ENCODE measurements at places on chromosomes 6 and 20.
A peak's percentile ranks its signal among the peaks of the same experiment; 100 is the strongest.

- DNase-seq, result peak; percentile 27
Measured at GRCh38 chr6:3259491-3259958, 778 bp downstream of the PSMG4 start.

DNA sequence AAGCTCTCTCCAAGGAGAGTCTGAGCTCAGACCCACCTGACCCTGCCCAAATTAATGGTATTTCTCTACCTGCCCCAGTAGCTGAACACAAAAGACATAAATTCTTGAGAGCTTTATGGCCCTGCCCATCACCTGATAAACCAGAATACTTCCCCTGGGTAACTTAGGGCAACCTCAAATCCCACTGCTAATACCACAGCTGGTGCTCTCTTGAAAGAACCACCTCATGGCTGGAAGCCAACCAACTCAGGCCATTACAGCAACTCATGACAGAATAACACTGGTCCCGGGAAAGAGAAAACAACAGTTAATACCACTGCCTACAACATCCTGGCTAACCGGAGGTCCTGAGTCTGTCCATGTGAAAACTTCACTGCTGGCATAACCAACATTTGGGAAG lies 328.6 kb downstream of the NKAIN2 start:
- DNase-seq, result no peak

GRCh38 chr6:116363759-116364158 lies 7.0 kb upstream of the DSE start:
- no peak for DNase-seq

- DNase-seq, result no peak
Measured at GRCh38 chr20:48105526-48105925, 320.2 kb upstream of the SULF2 start.

- DNase-seq, result no peak
Measured at GRCh38 chr20:9285617-9286016, 216.7 kb downstream of the PLCB4 start.

DNA sequence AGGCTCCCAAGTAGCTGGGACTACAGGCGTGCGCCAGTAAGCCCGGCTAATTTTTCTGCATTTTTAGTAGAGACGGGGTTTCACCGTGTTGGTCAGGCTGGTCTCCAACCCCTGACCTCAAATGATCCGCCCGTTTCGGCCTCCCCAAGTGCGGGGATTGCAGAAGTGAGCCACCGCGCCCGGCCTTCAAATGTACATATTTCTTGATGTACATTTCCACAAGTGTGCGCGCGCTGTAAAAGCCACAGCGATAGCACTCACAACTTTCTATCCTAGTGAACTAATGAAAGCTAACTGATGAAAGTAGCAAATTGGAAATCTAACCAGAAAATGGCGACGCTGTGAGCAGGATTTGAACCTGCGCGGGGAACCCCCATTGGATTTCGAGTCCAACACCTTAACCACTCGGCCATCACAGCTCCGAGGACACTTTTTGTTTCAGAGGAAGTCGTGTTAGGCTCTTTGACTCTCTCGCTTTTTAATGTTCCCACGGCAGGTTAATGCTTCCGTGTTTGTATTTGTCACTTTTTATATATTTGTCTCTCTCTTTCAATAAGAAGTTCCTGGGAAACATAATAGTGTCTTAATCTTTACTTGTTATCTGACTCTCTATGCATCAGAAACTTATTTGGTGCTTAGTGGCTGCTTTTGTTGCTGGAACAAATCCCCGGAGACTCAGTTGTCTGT lies 199.4 kb upstream of the ZNF184 start:
- no peak for DNase-seq

DNA sequence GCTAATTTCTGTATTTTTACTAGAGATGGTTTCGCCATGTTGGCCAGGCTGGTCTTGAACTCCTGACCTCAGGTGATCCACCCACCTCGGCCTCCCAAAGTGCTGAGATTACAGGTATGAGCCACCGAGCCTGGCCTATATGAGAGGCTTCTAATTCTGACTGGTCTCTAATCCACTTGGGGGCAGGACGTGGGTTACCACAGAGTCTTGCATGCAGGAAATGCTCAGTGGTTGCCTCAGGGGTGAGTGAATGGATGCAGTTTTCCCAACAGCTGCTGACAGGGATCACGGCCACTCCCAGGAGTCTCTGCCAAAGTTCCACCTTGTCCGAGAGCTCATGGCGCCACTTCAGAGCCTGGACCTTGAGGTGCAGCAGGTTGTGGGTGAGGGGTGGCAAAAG lies 6.4 kb upstream of the FANCE start:
- no peak for DNase-seq

DNA sequence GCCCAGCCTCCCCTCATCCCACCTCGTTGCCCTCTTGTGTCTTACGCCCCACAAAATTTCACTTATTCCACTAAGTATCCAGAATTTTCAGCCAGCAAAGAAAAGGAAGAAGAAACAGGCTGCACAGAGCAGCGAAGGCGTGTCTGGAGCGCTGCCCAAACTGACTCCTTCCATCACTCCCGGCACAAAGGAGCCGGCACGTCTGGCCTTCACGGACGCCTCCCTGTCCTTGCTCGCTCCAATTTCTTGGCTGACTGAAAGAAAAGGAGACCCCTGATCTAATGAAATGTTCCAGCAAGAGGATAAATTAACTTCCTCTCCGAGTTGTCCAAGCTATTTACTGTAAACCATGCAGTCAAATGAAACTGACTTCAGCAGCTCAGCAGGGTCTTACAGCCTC lies 152.3 kb upstream of the CDH4 start:
- no peak for DNase-seq

GRCh38 chr20:57391439-57392301 lies 474 bp downstream of the RBM38 start:
- DNase-seq, result no peak

- no peak for DNase-seq
Measured at GRCh38 chr6:82072121-82072521, 175.4 kb downstream of the IBTK start.

DNA sequence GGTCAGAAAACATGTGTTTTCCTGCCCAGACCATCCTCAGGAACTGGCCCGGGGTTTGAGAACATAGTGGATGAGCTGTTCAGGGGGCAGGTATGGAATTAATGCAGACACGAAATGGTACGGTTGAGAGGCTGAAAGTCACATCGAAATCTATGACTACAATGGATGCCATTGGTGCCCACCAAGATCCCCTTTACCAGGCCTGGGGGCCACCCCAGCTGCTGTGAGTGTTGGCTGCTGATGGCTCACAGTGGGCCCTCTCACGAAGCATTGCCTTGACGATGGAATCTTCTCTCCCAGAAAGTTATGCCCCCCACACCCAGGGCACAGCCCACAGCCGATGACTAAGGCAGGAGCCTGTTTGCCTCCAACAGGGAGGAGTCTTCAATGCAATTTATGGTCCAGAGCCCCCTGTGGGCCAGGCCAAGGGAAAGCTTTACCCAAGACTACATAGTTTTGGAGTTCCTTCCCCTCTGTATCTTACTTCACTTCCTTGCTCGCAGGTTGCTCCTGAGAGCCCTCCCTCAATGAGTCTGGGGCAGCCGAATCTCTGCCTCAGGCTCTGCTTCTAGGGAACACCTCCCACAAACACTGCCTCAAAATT lies 92.6 kb downstream of the BFSP1 start:
- DNase-seq, result no peak

GRCh38 chr6:95242560-95242959 lies 334.8 kb upstream of the MANEA start:
- no peak for DNase-seq

DNA sequence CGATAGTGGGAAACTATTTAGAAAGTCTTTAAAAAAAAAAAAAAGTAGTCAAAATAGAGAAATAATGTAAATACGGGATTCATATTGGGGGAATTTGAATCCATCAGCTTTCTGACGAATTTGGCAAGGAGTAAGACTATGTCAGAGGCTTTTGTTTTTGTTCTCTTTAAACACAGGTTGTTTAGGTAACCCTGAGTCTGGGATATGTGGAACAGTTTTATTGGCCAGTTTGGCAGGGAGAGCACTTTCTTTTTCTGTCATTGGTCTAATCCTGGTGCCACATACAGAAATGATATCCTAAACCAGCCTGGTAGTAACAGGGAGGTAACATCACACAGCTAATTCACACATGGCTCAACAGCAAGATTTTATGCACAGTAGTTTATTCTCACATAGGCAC lies 27.7 kb downstream of the HAO1 start:
- DNase-seq, result no peak

- no peak for DNase-seq
Measured at GRCh38 chr20:6705106-6705766, 62.2 kb upstream of the BMP2 start.

DNA sequence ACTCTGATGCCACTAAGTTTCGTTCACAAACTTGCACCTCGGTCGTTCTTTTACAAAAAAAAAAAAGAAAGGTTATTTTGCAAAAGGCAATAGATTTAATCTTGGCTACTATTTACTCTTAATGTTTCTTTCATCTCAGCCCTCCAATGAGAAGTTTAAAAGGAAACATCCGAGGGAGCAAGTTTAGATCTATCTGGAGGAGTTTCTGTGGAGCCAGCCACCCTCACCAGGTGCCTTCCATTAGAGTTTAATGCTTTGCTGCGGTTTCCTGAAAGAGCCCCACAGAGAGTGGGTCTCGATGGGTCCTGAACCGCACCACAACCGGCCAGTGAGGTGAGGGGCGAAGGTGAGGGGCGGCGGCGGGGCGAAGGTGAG lies 632 bp downstream of the PRKN start:
- DNase-seq, result peak; percentile 0

DNA sequence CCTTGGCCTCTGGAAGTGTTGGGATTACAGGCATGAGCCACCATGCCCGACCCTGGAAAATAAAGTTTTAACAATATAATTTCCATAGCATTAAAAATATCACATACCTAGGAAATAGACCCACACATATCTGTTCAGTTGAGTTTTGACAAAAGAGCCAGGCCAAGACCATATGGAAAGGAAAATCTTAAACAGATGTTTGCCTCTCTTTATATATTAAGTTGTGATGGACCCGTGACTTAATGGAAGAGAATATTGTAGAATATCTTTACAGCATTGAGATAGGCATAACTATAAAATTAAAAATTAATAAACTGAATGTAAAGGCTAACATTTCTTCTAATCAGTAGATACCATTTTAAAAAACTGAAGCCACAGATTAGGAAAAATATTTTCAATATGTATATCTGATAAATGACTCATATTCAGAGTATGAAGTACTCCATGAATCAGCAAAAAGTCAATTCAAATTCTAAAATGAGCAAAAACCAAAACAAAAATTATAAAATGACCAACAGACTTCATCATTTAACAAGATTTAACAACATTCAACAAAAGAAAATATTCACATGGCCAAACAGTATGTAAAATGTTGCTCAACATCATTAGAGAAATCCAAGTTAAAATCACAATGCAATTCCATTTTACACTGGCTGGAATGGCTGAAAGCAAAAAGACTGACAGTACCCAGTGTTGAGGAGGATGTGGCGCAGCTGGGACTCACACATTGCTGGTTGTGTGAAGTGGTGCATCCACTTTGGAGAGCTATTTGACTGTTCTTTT lies 43.3 kb downstream of the GTF2H5 start:
- no peak for DNase-seq

- no peak for DNase-seq
Measured at GRCh38 chr20:44109951-44110361, 77.0 kb downstream of the JPH2 start.

DNA sequence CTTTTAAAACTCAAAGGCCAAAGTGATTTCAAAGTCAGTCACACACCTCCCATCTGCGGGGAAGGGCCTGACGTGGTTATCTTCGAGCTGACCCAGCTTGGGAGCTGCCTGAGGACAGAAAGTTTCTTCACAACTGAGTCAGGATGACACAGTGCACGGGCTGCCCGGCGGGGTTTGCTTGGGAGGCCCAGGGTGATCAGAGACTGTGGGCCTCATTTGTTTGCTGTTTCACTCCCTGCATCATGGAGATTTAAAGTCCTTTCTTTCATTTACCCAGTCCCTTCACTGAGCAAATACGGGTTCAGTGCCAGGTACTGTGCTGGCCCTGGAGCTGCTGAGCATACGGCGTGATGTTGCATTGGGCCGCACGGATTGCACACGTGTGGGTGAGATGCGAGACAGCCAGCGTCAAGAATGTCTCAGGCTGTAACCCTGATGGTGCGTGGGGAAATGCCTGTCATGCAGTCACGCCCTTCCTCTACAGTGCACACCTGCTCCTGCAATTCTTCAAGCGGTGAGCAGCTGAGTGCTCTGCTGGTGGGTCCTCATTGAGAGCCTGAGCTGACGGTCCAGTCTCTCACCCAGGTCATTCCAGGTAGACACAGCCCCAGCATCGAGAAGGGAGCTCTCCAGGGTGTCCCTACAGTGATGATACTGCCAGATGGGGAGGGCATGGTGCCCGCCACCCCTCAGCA lies 82.7 kb upstream of the PMEPA1 start:
- no peak for DNase-seq

DNA sequence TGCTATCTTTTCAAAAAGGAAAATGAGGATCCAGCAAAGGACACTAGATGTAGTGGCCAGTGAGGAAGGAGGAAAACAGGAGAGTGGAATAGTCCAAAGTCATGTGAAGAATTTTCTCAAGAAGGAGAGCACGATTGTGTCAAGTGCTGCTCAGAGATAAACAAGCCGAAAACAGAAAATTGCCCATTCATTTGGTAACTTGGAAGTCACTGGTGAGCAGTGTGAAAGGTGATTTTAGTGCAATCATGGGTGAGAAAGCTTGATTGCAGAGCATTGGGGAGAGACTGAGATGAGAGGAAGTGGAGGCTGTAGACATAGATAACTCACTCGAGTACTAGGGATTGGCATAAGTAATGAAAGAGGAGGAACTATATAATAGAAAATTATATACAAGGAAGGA lies 26.0 kb upstream of the PRDM1 start:
- no peak for DNase-seq

DNA sequence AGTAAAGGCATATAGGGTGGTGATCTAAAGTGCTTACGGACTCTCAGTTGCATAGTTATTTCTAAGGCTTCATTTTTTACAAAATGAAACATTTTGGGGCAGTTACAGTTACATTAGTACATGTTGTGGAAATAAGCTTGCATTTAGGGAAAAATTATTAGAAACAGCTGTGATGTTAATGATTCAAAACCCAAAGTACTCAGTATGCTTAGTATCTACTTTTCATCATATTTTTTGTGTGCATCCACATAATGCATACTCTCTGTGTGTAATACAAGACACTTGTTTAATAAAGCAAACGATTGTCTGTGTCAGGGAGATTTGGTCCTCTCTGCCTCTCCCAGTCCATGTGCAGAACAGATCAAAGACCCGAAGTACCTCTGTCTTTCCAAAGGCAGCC lies 11.4 kb upstream of the TBX18 start:
- no peak for DNase-seq

- no peak for DNase-seq
Measured at GRCh38 chr6:76330031-76330430, 257.6 kb upstream of the IMPG1 start.

Measured in left renal cortex interstitium (tissue), 4 donors.